GM13977 (cell line): ENCODE measurements at places on chromosomes 16 and 17.

DNA sequence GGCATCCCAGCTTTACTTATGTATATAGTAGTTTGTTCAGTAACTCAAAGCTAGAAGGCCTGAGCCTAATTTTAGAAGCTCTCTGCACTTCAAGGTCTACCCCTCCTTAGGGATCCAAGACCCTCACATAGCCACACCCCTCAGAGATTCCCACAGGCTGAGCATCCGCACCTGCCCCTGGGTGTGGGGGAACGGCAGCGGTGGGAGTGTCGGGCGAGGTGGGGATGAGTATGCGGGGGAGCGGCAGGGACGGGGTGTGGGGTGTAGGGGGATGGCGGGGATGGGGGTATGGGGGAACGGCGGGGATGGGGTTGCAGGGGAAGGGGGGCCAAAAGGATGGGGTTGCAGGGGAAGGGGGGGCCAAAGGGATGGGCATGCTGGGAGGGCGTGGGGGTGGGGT lies 24.9 kb upstream of the BEAN1 start:
- no peak for DNase-seq

GRCh38 chr17:80035687-80035936 lies at the start of gene TBC1D16:
Gene TBC1D16, minus strand, starts transcription at chr17:80035872. Its CDS starts 22,325 bp downstream, at chr17:80013547.
- no peak for DNase-seq

- no peak for DNase-seq
These were observed 231.0 kb downstream of the CBLN1 start for GRCh38 chr16:49050607-49051006.

DNA sequence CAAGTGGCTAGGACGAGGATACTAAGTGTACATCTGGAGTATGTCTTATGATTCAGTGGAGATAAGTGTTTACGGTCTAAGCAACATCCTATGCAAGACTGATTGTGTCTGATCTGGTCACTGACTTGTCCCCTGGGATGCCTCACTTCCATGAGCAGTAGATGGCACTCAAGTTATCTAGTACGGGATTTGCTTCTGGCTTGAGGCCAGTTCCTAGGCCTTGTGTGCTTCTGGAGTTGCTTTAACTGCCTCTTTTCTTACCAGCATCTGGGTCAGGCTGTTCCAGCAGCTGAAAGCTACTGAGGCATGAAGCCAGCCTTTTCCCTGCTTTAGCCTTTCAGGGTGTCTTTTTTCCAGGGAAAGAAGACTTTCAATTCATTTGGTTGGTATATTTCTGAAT lies 23.0 kb downstream of the SUPT6H start:
- no peak for DNase-seq

GRCh38 chr17:74619077-74619673 lies 4.4 kb downstream of the CD300E start:
- no peak for DNase-seq

- DNase-seq: no peak
These were observed 69.4 kb downstream of the MRC2 start for GRCh38 chr17:62696726-62697490.

DNA sequence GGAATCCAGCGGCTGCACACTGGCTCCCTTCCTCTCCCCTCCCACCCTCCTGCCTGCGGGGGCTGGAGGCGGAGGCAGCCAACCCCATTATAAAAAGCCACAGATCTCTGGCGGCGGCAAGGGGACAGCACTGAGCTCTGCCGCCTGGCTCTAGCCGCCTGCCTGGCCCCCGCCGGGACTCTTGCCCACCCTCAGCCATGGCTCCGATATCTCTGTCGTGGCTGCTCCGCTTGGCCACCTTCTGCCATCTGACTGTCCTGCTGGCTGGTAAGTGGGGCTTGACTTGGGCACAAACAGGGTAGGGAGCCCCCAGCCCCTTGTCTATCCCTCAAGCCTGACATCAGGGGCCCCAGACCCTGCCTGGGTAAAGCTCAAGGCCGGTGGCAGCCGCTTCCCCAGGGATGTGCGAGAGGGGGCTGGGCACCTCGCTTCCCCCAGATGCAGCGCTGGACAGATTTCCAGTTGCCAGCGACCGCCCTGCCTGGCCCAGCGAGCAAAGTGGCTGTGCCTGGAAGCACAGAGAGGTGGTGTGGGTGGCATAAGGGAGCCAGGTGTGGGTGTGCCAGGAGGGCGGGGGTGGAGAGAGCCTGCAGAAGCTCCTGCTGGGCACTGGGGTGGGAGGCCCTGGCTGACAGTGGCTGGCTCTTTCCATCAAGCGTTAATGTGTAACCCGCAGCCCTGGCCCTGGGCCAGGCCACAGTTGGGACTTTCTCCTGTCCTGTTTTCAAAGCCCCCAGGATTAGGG lies at the start of gene CX3CL1:
CX3CL1 (plus strand) TSS at position 119 of the 745 bp plus-strand sequence; CDS start at position 198, 79 bp downstream.
- no peak for DNase-seq

DNA sequence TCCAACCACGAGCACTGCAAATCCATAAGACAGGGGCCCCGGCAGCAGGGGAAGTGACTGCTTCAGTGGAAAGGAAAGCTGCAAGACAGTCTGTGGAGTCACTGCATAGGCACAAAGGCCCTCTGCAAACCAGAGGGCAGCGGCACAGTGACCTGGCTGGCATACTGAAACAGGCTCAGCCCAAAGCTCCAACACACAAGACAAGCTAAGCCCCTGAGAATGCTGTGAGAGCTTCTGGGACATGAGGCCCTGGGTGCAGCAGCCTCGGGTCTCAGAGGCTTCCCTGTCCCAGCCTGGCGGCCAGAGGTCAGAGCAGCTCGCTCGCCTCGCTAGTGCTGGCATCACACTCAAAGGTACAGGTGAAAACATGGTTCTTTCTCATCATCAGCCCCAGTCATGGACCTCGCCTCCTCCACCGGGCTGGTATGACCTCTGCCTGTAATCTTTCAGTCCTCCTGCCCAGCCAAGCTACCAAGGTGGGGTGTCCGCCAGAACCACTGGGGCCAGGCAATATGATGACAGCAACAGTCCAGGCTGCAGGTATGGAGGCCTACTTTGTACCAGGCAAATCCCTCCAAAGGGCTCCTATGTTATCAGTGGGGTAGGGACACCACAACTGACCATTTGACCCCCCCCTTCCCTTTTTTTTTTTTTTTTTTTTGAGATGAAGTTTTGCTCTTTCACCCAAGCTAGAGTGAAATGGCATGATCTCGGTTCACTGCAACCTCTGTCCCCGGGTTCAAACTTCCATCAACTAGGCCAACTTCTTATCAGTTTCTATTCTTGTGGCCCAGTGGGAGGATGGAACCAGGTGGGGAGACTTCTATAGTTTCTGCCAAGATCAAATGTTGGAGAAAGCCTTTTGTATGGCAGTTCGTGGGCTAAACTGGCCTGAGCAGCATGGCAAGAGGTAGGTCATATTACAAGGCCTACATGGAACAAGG lies 19.2 kb downstream of the ST3GAL2 start:
- no peak for DNase-seq

DNA sequence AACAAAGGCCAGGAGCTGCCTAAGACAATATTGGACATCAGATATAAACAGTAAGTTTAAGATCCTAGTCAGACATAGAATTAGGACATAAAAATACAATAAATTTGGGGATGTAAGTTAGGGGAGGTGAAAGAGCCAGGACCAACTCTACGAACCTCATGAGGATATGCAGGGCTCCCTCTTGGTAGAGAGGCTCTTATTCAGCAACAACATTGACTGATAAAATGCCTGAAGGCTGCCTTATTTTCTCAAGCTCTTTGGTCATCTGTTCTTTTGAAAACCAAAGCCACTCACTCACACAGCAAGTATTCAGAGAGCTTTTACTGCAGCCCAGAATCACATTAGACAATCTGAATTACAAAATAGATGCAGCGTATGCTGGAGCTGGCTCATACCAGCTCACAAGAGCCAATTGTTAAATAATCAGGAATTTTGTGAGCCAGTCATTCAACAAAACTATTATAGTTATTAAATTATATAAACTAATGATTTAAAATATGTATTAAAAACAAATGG lies 108.6 kb upstream of the CLEC3A start:
- DNase-seq: no peak

GRCh38 chr17:50541716-50542688 lies 5.0 kb upstream of the SPATA20 start:
- peak; percentile 99 for DNase-seq

- DNase-seq: no peak
These were observed 565 bp upstream of the XAF1 start for GRCh38 chr17:6755281-6755680.

DNA sequence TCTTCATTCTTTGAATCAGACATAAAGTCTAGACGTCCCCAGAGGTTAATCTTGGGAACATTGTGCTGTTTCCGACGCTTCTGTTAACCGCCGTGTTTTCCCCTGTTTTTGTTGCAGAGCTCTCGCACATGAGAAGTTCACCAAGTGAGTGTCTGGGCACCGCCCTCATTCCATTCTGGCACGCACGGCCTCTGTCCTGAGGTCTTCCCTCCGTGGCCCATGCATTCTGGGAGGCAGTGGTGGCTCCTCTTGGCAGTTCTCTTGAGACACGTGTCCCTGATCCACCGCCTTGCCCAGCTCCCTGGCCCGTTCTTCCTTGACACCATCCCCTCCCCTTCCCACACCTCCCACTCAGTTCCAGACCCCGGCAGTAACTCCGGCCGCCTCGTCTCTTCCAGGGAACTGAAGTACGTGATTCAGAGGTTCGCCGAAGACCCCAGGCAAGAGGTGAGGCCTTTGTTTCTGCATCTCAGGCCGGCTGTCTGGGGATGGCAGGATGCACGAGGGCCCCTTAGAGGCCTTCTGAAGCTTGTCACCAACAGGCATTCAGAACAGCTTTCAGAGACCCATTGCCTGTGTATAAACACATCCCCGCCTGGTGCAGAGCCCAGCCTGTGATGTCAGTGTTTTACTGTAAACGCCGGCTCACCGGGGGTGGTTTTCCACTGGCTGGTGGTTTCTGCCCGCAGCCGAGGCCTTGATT lies 85.9 kb upstream of the PLCG2 start:
- DNase-seq: no peak

- DNase-seq: no peak
These were observed 20.5 kb upstream of the MTMR4 start for GRCh38 chr17:58534901-58535421.

DNA sequence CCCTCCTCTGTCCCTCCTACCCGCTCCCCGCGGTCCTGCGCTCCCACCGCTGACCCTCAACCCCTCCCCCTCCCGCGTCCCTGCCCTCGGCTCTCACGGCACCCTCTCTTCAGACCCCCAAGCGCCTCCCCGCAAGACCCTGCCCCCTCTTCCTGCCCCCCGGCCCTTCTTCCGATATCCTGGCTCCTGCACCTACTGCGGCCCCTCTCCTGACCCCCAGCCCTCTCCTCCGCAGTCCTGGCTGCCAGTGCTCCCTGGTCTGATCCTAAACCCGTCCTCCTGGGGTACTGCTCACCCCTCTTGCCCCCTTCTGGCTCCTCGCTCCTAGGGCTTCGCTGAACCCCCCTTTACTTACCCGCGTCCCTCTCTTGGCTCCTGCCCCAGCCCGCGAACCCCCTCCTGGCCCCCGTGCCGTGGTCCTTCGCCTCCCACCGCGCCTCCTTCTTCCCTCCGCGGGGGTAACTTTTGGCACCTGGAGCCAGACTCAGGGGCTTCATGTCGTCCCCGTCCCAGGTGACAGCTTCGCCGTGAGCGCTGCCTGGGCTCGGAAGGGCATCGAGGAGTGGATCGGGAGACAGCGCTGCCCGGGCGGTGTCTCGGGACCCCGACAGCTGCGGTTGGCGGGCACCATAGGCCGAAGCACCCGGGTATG lies 839 bp downstream of the NKD1 start:
- no peak for DNase-seq

GRCh38 chr17:15952916-15953790 lies 8.2 kb downstream of the ADORA2B start:
- DNase-seq: no peak

GRCh38 chr17:30165147-30165546 lies 48.5 kb downstream of the NSRP1 start:
- no peak for DNase-seq

GRCh38 chr17:4582101-4582501 lies 2.2 kb upstream of the SMTNL2 start:
- no peak for DNase-seq

GRCh38 chr16:17529982-17530760 lies 59.4 kb upstream of the XYLT1 start:
- DNase-seq: peak; percentile 52

DNA sequence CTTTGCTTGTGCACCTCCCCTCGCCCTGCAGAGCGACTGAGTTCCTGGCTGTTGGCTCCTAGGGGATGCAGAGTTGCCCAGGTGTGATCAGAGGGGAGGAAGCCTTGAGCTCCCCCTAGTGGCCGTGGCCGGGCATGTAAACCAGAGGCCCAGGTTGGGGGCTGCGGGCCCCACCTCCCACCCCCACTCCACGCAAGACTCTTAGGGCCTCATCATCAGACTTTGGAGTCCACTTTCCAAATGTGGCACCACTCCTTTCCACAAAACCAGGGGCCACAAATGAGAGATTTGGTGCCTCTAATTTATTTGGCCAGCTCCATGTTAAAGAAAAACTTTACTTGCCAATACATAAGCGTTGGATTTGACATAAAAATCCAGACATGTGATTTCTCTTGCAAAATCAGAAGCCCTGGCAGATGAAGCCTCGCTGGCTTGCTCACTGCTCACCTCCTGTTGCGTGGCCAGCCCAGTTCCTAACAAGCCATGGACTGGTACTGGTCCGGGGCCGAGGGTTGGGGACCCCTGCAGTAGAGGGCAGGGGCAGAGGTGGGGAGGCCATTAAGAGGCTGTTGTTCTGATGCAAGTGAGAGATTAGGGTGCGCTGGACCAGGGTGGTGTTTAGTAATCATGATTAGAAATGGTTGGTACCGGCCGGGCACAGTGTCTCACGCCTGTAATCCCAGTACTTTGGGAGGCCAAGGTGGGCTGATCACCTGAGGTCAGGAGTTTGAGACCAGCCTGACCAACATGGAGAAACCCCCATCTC lies 28.7 kb upstream of the GAS7 start:
- DNase-seq: peak; percentile 74

- DNase-seq: no peak
These were observed 39.7 kb downstream of the B9D1 start for GRCh38 chr17:19322861-19323260.
